ENCODE measurements at places on chromosomes 12 and 14.

GRCh38 chr12:127275416-127275815 lies 991.6 kb upstream of the TMEM132C start:
- no peak for DNase-seq

- DNase-seq: no peak
These were observed 43.4 kb upstream of the ATF1 start for GRCh38 chr12:50720501-50720900.

DNA sequence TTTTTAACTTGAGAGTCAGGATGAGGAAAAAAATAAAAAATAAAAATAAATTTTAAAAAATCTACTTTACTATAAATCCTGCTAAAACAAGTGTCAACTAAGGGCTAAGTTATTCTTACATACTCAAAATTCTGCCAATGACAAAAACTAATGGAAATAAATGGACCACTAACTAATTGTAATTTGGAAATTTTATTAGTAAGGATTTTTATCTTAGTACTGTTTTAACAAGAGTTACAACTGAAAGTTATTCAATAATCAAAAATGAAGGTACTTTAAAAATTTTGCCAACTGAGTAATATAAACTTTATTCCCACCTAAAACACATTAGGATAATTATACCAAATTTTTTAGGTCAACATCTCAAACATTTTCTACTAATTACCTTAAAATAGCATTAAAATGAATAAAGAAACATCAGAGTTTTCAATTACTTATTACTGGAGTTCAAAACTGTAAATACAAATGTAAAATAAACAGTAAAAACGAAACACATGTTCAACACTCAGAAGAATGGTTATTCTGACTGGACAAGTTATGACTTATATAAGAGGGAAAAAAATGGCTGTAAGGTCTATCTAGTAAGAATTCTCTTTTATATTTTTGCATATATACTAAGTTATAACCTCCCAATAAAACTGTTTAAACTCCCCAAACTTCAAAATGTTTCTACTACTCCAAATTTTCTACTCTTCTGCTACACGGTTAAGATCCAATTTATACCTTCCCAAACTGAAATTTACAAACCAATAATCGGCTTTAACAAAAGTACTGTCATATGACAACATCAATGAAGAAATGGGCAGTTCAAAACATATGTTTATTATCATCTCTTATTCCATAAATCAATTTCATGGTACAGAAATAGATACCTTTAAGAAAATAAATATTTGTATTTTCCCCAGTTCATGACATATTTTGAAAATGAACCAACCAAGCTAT lies 2.7 kb downstream of the HECTD1 start:
- no peak for DNase-seq

DNA sequence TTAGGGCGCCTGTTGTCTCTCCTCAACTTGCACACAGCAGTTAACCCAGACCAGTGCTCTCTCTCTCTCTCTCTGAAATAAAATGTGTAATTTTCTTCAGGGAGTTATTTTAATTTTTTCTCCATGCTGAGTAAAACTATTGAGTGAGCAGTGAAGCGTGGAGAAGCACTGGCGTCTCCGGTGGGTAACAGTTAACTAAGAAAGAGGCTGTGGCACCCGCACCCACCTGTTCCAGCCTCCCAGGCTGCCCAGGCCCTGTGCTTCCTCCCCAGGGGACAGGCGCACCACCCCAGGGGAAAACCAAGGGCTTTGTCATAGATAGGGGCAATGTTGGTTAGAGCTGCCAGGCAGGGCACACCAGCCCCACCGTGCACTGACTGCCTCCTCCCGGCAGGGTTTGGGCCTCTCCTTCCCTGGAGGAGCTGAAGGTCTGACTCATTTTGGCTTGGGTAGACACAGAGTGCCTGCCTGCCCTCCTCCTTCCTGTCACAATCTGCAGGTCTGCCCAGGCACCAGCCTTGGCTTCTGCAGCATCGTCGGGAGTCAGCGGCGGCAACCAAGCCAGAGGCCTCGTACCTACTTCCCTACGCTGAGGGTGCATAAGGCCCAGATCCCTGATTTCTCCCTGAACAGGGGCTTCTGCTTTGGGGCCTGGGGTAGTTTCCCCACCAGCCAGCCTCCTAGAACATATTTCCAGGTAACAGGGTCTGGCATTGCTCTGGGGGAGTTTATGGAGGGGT lies 3.9 kb downstream of the HOXC5 start:
- DNase-seq: no peak

Measured in omental fat pad (tissue), 4 donors.